ENCODE measurements at places on chromosomes 2 and 18.
A peak's percentile ranks its signal among the peaks of the same experiment; 100 is the strongest.

- no peak for DNase-seq
Observed at GRCh38 chr18:49608366-49609255, 46.8 kb downstream of the LIPG start.

DNA sequence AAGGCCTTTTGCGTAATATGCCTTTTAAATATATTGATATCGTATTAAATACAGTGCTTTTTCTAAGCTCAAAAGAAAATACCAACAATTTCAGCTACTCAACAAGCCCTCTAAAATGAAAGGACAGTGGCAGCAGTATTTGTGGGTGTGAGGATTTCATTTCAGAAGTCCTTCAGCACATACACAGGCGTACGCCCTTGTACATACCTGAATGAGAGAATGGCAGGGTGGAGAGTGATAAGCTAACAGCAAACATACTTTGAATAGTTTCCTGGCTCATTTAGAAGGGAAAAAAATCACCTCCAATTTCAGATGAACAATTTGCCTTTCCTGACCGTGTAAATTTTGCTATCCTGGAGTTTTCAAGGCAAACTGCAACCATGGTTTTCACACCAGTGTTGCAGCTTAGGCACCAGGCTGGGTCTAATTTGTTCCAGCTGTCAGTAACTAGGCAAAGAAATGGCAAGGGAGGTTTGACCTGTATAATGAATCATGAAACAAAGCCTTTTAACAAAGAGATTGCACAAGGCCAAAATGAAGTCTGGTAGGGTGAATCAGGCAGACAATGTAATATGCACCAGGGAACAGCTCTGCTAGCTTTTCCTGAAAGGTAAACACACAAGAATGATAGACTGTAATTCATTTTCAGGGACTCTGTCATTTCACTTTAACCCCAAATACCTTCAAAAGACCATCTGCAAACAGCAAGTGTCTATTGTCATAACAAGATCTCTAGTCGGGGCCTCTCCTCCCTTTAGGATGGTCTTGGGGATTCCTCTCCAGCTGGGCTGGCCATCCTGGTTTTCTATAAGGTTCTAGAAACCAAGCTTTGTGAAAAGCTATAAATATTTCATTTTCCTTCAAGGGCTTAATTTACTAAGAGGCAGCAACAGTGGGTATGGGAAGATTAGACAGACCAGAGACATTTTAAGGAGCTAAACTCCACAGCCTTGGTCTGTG lies 11.5 kb downstream of the ANKRD29 start:
- peak; percentile 89 for DNase-seq

DNA sequence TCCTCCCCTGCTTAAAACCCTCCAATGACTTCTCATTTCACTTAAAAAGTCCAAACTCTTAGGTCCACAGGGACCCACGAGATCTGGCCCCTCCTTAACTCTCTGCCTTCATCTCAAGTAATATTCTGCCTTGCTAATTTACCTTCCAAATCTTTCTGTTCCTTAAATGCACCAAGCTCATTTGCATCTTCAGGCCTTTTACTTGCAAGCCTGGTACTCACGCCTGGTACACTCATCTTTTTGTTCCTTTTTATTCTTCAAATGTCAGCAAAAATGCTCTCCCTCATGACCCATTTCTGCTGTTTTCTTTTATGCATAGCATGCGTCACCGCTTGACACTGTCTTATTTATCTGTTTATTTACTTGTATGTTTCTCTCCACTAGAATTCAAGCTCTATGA lies 2.7 kb upstream of the WIPF1 start:
- DNase-seq: no peak

DNA sequence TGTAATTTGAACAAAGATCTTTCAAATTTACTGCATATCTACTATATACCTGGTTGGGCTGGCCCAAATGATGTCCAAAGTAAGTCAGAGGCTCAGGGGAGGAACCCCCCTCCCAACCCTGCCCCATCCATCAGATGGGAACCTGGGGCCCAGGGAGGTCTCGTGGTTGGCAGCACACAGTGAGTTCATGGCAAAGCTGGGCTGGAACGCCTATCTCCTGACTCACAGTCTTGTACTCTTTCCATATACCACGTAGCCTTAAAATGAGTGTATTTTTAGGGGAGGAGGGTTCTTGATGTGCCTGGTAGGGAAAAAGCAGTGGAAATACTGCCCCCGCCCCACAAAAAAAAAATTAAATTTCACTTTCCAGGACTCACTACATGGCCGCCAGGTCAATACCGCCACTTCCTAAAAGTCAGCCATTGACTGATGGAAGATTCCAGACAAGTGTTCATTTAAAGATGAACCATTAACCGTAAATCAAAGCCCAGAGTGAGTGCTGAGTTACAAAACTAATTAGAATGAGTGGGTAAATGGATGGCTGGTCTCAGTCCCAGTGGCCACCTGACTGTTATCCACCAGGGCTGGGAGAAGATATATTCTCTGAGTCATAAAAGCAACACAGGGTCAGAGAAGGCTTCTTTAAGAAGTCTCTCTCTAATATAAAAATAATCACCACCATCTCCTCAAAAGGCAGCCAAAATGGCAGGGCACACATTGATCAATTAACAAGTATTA lies 80.5 kb downstream of the ZBTB7C start:
- DNase-seq: peak; percentile 73

DNA sequence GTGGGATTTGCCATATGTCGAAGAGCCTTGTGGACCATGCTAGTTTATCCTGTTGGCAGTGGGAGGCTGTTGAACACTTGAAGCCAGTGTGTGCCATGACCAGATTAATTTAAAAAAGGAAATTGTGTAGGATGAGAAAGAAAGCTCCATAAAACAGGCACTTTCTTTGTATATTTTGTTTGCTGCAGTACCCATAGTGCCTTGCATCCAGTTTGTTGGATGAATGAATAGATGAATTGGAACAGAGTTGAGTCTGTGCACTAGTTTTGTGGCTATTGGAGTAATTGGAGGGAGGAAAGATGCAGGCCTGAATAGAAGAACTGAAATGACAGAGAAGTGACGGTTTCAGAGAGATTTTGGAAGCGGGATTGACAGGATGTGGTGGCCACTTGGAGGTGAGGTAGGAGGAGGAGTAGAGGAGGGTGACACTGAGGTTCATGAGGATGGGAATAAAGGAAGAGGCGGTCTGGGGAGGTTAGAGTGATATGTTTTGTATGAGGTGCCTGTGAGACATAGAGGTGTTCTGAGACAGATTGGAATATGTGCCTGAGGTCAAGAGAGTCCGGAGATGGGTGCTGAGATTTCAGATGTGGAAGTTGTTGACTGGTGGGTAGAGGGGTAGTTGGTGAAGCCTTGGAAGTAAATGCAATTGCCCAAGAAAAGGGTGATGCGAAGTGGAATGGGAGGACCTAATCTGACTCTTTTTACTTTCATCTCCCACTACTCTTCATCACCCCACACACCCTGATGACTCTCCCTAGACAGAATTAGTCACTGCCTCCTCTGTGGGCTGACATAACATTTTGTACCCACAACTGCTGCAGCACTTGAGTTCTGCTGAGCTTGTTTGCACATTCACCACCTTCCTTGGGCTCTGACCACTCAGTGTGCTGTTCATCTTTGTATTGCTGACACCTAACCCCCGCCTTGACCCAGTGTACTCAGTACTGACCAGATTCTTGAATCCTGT lies 5.1 kb downstream of the DGUOK start:
- DNase-seq: no peak

DNA sequence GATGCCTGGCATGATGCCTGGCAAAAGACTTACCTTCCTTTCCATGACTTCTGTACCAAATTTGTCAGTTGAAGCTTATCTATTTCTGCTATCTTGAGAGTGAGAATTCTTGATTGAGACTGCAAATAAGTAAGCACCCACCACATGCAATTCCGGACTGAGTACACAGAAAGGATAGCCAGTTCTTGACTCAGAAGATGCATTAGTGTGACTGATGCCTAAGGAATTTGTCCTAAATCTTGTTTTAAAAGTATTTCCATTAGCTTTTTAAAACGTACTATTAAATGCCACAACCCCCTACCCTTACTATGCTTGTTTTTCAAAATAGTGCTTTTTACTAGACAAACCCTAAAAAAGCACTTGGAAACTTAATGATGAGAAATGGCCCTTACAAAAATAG lies 545 bp downstream of the MPP4 start:
- DNase-seq: peak; percentile 90

Data from cardiac fibroblast (primary cell).